Foreskin keratinocyte (primary cell): ENCODE measurements at places on chromosomes 2 and 18.
A peak's percentile ranks its signal among the peaks of the same experiment; 100 is the strongest.

- peak; percentile 85 for DNase-seq
Observed at GRCh38 chr2:159960414-159960813, 102.0 kb downstream of the PLA2R1 start.

GRCh38 chr2:190500054-190500502 is 34.4 kb downstream of the NEMP2 start:
- no peak for DNase-seq

DNA sequence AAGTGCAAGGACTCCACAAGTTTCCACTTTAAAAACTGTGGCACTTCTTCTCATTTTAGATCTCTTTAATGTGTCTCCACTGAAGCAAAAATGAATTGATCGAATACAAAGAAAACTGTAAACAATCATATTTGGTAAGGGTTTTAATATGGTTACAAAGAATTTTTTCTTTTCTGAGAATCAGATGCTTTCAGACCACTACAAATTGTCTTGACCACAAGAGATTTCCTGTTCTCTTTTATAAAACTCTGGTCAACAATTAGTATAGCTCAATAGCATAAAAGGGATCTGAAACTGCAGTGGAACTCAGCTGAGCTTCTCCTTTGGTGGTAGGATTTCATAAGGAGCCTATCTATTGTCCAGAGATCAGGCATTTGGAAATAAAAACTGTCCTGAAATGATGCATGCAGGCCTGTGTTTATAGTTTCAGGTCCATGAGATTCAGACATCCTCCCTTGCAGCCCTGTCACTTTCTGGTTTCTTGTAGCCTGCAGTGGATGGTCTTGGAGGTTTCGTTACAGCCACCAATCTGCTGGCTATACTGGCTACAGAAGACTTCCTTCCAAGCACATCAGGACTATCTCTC is 120.0 kb downstream of the DOCK10 start:
- no peak for DNase-seq

GRCh38 chr2:145314119-145314633 is 794.3 kb upstream of the ZEB2 start:
- no peak for DNase-seq

DNA sequence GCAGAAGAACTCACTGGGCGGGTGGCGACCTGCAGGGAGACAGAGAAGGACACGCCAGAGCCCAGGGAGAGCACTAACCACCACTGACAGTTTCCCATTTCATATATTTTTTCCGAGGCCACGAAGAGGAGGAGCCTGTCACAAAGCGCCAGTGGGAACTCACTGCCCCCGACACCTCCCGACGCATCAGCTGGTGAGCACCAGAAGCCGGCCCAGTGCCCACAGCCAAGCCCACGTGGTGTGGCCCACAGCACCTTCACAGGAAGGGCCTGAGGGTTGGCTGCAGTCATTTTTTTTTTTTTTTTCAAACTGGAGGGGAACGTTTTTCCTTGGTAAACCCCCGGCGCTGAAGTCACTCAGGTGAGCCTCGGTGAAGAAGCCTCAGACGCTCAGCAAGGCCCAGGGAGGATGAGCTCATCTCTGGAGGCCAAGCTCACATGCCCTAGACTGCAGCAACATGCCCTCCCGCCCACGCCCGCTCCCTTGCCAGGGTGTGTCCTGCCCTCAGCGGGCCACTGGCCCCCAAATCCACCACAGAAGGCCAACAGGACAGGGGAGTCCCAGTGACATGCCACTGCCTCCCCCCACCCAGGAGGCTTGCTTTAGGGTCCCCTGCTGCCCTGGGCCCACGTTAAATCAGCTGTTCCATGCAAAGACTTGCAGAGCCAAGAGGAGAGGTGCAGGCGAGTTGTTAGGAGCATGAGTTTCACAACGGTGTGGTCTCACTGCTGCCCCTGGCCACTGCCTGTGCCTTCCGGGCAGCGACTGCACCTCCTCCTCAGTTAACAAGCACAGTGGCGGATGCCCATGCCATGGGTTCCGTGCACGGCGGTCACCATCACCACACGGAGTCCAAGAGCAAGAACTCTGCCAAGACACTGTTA is 68.1 kb downstream of the PARD6G start:
- DNase-seq = peak; percentile 91

DNA sequence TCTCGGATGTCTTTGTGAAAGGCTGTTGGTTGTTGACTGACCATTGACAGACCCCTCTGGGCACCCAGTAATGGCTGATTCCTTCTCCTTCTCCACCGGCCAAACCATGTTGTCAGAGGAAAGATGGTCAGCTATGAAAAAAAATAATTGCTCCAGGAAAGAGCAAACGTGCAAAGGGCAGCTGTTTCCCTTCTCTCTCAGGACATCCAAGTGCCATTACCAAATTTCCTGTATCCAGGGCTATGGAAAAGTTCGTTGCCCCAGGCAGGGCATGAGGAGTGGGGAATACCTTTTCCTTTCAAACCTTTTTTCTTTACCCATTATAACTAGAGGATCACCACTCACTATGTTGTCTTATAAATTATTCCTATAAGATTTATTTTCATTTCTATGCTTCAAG is 321.5 kb upstream of the HNRNPA3 start:
- DNase-seq = no peak

- no peak for DNase-seq
Observed at GRCh38 chr2:191926671-191927070, 79.8 kb upstream of the CAVIN2 start.

GRCh38 chr2:227326783-227327182 is 1.7 kb downstream of the MFF start:
- DNase-seq = no peak

- no peak for DNase-seq
Observed at GRCh38 chr2:227884511-227884947, 13.1 kb downstream of the DAW1 start.

DNA sequence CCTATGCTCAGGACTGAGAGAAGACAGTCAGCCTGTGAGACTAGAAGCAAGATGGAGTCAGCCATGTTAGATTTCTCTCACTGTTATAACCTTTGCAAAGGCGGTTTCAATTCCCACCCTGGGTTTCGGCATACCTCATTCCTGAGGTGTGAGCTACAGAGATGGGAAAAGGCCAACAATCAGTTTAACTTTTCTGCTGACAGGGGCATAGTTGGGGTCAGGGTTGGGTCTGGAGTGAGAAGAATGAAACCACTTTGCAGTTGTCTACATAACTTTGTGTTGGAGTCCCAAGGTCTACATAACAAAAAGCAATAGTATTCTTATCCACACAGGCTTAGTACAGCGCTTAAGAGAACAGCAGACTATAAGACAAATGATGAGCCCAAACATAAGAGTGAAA is 28.1 kb upstream of the FEZ2 start:
- no peak for DNase-seq

- DNase-seq = no peak
Observed at GRCh38 chr18:78242806-78243205, 736.8 kb upstream of the SALL3 start.

GRCh38 chr18:13378150-13378549 is 159.6 kb downstream of the LDLRAD4 start:
- DNase-seq = no peak

GRCh38 chr2:41710944-41711343 is 336.9 kb upstream of the PKDCC start:
- no peak for DNase-seq

GRCh38 chr2:237147317-237147716 is 61.6 kb downstream of the COPS8 start:
- no peak for DNase-seq

GRCh38 chr2:234293973-234294372 is 202.9 kb downstream of the ARL4C start:
- no peak for DNase-seq

GRCh38 chr2:233418761-233419546 is 64.7 kb downstream of the DGKD start:
- DNase-seq = no peak

DNA sequence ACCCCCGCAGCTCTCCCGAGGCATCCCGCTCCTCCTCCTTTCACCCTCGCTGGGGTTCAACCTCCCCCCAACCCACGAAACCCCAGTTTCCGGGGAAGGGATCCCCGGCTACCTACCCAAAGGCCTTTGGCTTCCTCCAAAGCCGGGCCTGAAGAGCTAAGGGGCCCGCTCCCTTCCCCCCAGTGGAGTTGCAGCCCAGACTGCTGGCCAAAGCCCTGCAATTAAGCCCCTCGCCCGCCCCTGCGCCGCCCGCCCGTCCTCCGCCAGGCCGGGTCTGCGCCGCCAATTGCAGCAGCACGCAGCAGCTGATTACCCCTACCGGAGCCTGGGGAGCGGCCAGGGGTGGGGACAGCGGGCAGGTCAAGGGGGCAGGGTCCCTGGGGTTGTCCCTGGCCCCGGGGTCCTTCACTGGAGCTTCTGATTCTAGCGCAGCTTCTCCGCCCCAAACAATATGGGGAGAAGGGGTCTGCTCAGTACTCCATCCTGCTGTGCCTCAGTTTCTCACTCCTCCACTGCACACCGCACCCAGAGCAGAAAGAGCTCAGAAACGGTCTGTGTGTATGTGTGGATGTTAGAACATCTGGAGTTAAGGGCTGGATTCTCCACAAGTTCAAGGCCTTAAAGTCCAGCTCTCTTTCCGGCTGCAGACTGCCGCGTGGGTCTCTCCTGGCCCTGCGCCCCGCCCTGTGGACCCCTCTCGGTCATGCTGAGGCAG is 16.9 kb downstream of the WNT10A start:
- DNase-seq = peak; percentile 30

DNA sequence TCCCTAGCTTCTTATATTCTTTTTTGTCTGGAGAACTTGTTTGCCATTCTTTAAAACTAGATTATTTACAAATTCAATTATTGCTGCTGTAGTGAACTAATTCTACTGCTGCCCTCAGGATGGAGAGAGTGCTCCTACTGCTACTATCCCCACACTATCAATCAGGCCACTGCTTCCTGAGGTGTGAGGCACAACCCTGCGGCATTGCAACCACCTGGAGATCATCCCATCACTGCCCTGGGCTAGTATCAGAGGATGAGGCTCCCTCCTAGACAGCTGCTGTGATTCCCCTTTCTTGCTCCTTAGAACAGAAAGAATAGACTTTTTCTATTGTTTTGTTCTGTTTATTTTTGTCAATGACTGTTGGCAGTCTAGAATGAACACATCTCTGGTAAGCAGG is 146.6 kb downstream of the CDH19 start:
- DNase-seq = no peak

GRCh38 chr2:26430826-26431225 is 29.1 kb downstream of the DRC1 start:
- no peak for DNase-seq

- no peak for DNase-seq
Observed at GRCh38 chr2:96934182-96934495, 52.2 kb downstream of the FAM178B start.

- no peak for DNase-seq
Observed at GRCh38 chr2:218824004-218824403, 7.6 kb downstream of the PRKAG3 start.

GRCh38 chr2:233179848-233180366 is 71.6 kb upstream of the ATG16L1 start:
- no peak for DNase-seq
